Stimulated activated CD8-positive, alpha-beta memory T cell treated with anti-CD3 and anti-CD28 coated beads, Interleukin-4, amount 100 ng/mL, for 4 hours (primary cell): ENCODE measurements at places on chromosomes 11 and 22.

DNA sequence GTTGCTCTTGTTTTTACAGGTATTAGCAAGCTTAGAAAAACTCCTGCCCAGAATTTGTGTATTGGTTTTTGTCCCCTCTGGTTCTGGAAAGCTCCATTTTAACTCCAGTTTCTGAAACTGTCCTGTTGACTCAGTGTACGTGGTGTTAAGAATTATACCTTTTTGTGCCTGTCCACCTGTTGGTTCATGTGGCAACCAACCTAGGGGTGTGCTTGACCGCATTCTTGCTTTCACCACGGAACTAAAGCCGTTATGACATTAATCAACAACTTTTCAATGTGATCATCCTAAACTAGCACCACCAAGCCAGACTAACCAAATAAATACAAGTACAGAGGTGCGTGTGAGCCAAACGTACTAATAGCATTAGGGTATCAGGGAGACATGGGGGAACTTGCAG, 56.0 kb upstream of the PTH start:
- DNase-seq: no peak

DNA sequence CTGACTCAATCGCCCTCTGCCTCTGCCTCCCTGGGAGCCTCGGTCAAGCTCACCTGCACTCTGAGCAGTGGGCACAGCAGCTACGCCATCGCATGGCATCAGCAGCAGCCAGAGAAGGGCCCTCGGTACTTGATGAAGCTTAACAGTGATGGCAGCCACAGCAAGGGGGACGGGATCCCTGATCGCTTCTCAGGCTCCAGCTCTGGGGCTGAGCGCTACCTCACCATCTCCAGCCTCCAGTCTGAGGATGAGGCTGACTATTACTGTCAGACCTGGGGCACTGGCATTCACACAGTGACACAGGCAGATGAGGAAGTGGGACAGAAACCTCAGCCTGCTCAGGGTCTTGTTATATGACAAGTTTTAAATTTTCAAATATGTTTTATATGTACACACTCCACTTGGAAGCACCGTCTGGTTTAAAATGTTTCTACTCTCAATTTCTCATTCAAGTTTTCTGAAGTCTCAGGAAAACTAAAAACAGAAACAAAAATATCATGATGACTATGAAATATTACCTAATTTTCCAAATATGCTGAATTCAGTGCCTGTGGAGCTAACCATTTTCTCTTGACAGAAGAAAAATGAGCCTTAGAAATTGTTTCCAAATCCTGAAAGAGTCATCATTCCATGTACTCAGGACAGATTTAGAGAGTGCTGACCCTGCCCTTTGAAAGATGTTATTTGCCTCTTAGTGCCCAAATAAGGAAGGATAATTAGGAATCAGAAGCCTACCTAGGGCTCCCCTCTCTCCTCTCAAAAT, 48.8 kb upstream of the TOP3B start:
- no peak for DNase-seq

GRCh38 chr11:12624595-12624994, 49.6 kb upstream of the TEAD1 start:
- DNase-seq: no peak

GRCh38 chr22:29105468-29105867, 32.6 kb downstream of the KREMEN1 start:
- no peak for DNase-seq

DNA sequence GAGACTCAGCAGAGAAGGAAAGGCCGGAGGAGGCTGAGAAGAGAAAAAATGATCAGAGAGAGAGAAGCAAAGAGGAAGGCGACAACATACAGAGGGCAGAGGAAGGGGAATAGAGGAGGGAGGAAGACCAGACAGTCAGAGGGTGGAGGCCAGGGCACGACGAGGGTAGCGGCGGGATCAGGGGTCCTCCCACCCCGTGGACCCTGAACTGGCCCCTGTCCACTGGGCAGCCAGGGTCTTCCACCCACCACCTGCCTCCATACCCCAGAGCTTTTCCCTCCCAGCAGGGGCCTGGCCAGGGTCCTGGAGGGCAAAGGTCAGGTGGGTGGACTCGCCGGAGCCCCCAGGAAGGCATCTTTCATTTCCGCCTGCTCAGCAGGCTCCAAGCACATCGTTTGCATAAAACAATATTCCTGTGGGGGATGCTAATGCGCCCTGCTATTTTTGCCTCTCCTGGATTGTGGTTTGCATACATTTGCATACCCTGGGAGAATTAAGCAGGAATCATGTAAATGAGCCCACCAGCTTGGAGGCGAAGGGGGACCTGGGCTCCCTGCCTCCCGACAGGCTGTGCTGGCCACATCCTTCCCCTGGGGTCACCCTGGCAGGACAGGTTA, 394.1 kb downstream of the MN1 start:
- DNase-seq: no peak

DNA sequence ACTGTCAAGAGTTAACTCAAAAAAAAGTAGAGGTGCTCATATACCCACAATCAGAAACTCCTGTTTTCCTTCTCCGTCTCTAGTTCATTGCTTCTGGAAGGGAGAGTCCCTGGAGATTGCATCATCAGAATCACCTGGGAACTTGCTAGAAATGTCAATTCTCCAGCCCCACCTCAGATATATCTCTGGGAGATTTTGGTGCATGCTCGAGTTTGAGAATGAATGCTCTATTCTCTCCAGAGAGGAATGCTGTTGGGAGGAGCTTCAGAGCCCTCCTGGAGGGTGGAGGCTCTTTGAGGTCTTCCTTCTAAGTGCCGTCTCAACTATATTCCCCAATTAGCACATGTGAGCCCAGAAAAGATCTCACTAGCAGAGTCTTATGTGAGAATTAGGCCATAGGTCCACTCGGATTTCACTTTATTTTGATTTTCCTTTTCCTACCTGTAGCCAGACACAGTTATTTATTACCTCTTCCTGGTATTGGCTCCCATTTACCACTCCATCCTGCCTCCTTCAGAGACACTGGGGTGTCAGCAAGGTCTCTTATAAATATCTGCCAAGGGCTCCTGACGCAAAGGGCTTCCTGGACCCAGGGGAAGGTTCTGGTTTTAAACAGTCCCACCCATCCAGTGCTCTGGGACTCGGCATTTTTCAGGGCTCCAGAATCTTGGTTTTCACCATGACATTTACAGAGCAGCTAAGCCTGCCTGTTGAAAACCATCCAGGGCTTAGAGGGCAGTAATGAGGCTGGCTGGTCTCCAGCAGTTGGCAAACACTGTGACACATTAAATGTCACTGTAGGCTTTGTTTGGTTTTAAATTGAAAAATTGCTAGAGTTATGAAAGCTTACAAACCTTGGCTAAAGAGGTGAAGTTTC, 136.2 kb downstream of the CD44 start:
- DNase-seq: no peak

- no peak for DNase-seq
Observed at GRCh38 chr11:92978271-92979111, 9.0 kb downstream of the MTNR1B start.
